ENCODE measurements at places on chromosomes 12 and 14.

DNA sequence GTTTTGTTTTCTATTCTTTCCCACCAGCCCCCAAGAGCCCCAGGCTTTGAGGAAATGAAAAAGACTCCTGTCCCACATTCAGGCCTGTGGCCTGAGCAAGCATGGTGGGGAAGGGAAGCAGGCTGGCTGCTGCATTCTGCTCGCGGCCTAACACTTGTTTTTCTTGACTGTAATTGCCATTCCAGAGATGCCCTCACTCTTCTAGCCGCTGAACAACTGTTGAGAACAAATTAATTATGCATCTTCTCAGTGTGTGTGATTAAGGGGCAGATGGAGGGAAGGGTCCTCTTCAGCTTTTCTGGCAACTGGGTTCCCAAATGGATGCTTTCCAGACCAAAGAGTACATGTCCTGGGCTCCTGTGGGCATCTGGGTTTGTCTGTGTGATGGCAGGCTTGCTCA is 43.3 kb downstream of the ADCK1 start:
- DNase-seq, result no peak

DNA sequence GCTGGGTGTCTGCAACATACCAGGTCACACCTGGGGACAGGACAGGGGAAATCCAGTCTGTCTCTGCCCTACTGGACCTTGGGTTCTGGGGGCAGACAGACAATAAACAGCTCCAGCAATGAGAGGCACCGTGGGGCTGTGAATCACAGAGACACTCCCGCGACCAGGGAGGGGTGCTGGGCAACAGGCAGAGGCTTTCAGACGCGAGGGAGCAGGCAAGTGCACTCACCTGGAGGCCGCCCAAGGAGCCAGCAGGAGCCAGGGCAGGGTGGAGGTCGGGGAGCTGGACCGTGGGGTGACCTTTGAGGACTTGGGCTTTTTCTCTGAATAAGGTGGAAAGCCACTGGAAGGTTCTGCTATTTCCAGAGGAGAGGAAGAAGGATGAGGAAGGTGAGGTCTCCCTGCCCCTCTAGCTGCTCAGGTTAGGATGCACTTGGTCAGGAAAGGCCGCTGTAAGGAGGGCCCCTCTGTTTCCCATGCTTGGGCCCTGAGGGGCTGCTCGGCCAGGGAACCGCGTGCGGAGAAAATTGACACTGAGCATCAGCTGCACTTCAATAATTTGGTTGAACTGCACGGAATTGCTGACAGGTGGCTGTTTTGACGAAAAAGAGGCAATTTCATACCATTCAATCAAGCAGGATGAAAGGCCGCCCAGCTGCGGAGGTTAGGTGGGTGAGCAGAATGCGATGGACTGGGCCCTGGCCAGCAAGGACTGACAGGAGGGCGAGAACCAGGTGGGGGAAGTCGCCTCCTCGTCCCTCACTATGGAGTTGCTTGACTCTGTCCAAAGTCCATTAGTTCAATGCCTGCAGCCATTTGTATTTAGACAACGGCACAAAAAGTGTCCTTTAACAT is 42.2 kb downstream of the JAG2 start:
- no peak for DNase-seq

- DNase-seq, result no peak
Observed at GRCh38 chr14:94805680-94806288, 35.9 kb upstream of the GSC start.

DNA sequence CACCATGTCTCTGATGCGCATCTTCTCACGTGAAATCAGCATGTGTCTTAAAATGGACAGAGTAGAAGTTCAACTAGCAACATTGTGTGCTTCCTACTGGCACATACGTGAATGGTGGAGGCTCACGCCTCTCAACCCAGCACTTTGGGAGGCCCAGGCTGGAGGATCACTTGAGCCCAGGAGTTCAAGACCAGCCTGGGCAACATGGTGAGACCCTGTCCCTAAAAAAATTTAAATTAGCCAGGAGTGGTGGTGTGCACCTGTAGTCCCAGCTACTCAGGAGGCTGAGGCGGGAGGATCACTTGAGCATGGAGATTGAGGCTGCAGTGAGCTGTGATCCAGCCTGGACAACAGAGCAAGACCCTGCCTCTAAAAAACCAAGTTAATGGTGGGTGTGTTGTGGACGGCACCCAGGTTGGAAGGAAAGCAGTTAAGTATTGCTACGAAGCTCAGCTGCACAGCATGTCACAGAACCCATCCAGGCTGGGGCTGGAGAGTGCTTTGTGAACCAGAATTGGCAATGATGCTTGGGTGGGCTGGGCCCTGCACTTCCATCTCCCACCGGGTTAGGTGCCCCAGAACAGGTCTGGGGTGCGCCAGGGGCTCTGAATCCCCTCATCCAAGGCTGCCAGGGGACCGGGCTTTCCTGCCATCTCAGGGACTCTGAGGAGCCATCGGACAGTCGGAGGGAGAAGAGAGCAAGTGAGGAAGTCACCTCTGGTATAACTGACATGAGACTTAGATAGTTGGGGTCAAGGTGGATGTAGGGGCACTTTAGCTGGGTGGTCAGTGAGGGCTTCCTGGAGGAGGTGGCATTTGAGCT is 33.0 kb upstream of the ULK1 start:
- DNase-seq, result no peak

- DNase-seq, result no peak
Observed at GRCh38 chr12:57813971-57814772, 4.4 kb downstream of the AVIL start.
